ENCODE measurements at places on chromosomes 5 and 9.

DNA sequence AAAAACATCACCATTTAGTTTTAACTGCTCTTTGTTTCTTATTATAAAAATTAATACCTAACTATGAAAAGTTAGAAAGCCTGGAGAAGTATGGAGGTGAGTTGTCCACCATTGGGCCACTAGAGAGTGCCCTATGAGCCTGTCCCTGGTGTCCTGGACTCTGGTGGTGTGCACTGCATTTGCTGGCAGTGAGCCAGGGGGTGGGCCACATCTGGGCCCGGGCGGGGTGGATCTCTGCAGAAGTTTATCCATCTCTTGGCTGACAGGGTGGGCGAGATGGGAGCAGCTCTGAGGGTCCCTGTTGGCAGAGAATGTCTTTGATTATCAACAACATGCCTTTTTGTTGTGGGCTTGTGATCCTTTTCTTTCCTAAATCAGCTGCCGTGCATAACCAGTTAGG, 8.2 kb downstream of the TENT4A start:
- no peak for DNase-seq

DNA sequence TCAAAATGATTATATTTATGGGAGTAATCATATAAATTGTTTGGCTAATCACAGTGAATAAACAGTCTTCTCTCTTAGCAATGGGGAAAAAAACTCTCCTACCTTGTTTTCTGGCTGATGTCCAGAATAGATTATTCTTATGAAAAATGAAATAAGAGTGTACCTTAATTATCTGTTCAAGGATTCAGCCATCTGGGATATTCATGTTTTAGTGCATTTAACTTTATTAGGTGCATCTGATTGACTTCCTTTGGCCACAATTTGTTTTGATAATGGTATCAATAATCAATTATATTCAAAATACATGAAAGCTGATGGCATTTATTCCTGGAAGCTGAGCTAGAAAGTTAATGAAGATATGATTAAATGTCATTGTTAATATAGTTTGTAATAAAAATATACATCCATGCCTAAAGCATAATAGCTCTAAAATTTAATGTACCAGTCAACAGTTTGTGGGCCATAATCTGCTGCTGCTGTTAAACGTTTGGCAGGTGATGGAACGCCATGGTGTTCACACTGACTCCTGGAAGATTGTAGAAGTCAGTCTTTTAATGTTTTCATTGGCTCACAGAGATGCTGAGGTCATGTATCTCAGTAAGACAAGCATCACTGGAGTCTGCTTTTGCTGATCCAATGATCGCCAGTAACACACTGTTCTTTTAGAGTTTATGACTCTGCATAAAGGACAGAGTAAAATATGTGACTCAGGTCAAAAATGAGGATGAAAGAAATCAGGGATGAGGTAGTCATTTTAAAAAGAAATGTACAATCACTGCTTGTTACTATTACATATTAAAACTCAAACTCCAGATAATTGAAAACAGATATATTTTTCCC, 105.8 kb downstream of the ISL1 start:
- DNase-seq = no peak

DNA sequence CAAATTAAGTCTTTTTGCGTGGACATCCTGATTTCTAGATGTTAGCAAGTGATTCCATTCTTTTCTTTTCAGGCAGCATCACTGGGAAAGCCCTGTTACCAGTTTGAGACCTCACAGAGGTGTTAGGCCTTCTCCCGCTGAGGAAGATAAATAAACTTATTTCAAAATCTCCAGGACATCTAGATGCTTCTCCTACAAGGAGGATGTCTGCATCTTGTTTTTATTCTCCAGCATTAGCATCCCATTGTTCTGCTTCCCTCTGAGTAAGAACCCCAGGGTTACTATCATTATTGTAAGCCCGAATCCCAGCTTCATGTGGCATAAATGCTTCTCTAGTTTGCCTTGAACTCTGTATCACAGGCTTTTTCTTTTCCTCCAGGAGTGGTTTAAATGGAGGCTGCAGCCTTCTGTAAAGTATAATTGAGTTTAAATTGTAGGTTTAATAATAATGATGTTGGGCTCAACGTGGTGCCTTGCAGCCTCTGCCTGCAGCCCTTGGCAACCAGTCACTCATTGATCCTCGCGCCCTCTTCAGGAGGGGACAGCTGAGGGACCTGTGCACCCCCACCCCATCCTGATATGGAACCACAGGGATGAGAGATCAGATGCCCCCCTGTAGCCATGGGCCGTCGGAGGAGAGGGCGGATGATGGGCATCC, 114.9 kb downstream of the PDZD2 start:
- DNase-seq = no peak

DNA sequence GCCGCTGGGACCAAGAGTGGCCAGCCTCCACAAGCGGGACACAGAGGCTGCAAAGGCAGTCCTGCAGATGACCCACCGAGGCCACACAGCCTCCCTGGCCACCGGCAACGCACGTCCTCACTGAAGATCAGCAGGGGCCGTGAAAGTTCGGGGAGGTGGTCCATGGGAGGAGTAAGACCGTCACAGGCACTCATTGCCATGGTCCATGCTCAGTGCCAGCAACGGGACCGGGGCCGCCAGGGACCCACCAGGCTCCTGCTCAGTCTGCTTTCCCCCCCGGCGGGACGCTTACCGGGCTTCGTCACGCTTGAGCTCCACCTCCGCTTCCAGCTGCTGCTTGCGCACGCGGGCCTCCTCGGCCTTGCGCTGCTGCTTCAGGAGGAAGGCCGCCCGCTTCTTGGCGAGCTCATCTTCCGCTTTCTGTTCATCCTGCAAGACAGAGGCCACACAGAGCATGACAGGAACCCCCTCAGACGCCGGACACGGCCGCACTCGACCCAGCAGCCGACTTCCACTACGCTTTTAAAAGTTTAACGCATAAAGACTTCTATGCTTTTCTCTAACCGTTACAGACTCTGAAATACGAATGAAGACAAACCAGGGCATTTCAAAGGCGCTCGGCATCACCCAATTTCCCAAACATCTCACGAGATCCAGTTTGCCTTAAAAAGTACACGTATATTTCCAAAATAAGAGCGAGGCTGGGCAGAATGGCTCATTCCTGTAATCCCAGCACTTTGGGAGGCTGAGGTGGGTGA, 88.4 kb downstream of the CAMSAP1 start:
- DNase-seq = no peak
